ENCODE measurements at places on chromosomes 7 and 10.

GRCh38 chr7:2966466-2967078 is 77.1 kb downstream of the CARD11 start:
- no peak for DNase-seq

DNA sequence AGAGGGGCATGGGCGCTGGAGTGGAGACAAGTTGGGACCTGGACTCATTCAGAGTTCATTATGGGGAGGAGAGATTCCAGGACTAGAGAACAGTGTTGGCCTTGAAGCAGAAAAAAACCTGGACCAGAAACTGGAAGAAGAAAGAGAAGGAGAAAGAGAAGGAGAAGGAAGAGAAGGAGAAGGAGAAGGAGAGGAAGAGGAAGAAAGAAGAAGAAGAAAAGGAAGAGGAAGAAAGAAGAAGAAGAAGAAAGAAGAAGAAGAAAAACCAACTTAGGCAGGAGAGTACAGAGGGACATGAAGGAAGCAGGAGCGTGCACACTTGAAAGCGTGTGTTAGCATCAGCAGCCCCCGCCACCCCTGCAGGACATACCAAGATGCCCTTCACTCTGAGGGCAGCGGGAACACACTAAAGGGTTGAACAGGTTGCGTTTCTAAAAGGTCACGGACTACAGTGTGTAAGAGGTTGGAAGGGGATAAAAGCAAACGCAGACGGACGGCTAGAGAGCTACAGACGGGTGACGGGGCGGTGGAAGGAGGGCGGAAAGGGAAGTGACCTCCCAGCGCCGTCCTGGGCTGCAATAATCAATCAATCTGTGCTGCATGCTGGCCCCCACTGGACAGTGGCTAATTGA is 95.3 kb downstream of the SEC61G start:
- peak; percentile 64 for DNase-seq

- DNase-seq: peak; percentile 61
These were observed 6.7 kb downstream of the CPXM2 start for GRCh38 chr10:123884907-123885381.

DNA sequence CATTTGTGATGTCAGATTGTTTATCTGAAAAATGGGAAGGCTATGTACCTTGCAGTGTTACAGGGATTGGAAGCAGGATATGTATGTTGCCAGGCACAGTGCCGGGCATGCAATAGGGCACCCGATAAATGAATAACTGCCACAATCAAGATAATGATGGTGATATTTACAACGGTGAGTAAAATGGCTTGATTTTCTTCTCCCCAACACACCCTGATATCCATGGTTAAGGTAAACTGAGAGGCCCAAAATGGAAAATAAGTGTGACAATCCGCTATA is 108.3 kb downstream of the CYP26A1 start:
- DNase-seq: no peak

- DNase-seq: no peak
These were observed 89.0 kb downstream of the NKX6-2 start for GRCh38 chr10:132696728-132697577.

DNA sequence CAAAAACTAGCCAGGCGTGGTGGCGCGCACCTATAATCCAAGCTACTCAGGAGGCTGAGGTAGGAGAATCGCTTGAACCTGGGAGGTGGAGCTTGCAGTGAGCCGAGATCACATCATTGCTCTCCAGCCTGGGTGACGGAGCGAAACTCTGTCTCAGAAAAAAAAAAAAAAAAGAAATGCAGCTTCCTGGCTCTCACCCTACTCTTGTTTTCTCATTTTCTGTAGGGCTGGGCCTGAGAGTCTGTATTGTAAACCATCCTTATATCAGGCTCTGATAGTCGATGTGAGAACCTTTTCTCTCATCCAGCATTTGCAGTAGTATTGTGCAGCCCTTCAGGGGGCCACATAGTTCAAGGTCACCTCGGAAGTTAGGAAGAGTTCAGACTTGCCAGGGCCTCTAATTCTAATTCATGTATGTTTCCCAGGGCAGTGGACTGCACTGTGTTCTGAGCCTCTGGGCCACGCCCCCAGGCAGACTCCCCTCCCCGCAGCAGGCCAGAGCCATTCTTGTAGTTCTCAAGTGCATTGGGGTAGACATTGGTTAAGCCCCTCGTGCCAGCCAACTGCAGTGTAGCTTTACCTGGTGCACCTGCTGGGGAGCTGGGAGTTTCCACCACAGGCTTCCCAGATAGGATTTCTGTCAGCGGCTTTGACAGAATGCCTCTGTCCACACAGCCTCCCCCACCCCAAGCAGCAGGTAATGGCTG is 38.3 kb upstream of the PDCD4 start:
- peak; percentile 9 for DNase-seq

DNA sequence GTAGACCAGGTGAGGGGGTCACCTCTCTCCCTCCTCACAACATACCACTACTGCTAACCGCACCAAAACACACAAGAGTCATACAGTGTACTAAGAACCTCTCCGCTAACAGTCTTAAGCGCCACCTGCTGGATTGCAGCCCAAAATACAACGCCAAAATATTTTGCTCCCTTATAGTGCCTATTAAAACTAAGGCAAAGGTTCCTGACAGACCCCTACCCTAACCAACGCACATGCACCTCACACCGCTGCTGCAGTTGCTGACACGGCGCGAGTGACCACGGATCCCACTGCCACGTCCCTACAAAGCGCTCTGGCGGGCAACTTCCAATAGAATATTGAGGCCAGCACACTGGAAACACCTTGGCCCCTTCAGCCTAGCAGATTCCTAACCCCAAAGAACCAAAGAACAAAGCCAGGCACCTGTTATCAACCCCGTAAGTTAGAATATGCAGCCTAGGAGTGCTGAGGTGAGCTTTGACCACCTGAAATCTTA is 563.6 kb upstream of the SEMA3D start:
- DNase-seq: no peak

DNA sequence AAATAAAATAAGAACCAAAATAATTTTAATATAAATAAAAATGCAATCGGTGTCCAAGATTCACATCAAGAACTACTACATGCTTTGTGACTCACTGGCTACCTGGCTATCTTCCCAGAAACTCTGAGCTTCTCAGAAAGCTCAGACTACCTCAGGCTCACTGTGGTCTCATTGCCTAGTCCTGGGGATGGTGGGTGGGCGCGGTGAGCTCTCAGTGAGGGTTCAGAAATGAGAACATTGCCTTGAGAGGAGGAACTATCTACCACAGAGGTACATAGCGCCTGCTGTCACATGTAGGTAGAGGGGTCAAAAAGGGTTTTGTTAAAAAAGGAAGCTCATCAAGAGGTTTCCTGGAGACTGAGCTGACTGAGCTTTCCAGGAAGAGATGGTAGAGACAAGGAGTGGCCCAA is 108.0 kb downstream of the WDFY4 start:
- no peak for DNase-seq

DNA sequence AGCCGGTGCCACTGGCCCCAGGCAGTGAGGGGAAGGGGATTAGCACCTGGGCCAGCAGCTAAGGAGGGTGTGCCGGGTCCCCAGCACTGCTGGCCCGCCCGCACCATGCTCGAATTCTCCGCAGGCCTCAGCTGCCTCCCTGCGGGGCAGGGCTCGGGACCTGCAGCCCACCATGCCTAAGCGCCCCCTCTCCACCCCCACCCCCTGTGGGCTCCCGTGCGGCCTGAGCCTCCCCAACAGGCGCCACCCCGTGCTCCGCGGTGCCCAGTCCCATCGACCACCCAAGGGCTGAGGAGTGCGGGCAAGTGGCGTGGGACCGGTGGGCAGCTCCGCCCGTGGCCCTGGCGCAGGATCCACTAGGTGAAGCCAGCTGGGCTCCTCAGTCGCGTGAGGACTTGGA is 144.8 kb upstream of the CDCA7L start:
- no peak for DNase-seq
